ENCODE measurements at places on chromosomes 11 and 22.

GRCh38 chr22:37951305-37951704 is 2.1 kb downstream of the C22orf23 start:
- DNase-seq = no peak

GRCh38 chr22:48653929-48654328 is 1173.7 kb downstream of the BRD1 start:
- no peak for DNase-seq

DNA sequence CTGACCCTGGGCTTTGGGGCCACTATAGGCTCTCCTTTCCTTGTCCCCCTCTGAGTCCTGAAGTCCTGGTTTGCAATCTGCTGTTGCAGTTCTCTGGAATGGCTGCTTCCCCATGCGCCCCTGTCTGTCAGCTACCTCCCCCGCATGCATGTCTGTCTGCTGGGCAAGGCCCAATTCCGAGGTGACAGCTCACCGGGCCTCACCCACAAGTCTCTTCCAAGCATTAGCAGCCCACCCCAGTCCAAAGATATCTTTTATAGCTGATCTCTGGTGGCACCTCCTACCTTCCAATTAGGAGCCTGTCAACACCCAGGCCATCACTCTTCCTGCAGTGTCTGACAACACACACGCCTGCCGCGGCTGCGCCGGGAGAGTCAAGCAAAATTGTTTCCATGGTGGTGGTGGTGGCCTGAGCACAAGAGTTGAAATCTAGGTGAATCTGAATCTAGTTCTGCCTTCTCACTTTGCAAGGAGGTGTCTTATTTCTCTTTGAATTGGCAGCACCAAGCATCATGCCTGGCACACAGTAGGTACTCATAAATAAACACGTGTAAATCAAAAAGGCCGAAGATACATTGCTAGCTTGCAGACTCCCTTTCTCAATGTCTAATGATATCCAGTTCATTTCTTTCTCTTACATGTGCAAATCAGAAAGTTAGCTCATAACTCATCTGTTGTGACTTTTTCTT is 1.2 kb upstream of the LMO2 start:
- no peak for DNase-seq

DNA sequence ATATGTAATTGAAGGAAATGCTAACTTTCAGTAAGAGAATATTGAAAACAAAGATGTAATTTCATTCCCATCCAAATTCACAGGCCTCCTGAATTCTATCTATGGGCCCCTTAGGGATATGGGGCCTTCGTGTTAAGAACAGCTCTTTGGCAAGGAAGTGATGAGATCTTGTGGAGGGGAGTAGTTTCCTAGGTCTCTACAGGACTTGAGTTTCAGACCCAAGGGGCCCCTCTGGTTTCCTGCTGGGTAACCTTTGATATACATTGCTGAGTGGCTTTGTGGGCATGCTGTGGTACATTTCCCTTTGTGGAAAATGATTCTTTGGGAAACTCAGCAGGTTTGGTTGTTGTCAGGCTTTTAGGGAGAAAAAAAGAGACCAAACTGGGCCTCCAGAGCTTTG is 6.2 kb downstream of the STIM1 start:
- DNase-seq = no peak

DNA sequence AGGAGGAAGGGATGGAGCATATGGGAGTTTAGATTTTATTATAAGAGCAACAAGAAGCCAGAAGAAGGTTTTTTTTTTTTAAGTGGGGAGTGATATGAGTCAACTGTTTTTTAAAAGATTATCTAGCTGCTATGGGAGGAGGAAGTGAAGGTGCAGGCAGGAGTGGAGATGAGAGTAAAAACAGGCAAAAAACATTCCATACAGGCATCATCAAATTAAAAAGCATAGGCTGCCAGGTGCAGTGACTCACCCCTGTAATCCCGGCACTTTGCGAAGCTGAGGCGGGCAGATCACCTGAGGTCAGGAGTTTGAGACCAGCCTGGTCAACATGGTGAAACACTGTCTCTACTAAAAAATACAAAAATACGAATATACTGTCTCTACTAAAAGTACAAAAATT is 368.4 kb upstream of the MTNR1B start:
- DNase-seq = no peak

GRCh38 chr22:36244522-36245391 is 5.4 kb upstream of the APOL2 start:
- no peak for DNase-seq

GRCh38 chr11:92627615-92628256 is 341.7 kb upstream of the MTNR1B start:
- peak; percentile 9 for DNase-seq

DNA sequence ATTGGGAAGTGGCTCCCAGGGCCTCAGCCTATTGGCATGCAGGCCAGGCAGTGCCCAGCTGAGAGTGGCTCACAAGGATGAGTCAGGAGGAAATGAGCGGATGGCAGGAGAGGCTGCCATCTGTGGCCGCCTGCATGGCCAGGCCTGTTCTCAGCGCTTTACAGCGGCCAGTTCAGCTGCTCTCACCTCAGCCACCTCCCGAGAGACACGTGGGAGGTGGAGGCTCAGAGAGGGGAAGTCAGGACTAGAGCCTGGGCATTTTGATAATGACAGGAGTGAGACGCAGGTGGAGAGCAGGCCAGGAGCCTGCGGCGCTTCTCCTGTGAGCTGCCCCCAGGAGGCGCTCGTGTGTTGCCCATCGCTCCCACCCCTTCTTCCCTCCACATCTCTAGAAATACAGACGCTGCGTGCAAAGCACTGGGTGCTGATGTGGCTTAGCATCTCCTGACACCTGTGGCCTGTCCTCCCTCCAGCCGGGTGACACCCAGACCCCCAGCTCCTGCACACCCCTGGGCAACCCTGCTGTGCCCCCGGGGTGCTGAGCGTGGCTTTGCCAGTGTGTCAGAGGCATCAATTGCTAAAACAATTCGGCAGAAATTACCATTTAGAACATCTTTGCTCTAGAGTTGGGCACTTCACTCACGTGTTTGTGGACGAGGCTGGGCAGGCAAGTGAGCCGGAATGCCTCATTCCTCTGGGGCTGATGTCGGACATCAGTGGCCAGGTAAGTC is 21.4 kb upstream of the PANX2 start:
- DNase-seq = peak; percentile 61

DNA sequence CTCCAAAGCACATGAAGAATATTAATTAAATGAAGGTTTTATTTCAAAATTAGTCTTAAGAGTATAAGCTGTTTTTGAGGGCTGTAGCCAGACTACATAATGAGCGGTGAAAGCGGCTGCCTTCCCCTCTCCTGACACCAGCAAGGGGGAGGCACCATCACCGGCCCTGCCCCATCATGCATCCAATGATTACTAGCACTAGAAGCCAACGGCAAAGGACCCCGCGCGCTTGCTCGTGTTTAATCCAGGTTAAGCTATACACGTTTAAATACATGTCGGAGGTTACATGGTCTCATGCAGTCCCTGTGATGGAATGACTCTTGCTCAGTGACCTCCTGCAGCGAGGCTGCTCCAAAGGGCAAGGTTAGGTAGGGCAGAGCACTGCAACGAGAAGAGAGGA is 50.3 kb downstream of the FEZ1 start:
- no peak for DNase-seq

DNA sequence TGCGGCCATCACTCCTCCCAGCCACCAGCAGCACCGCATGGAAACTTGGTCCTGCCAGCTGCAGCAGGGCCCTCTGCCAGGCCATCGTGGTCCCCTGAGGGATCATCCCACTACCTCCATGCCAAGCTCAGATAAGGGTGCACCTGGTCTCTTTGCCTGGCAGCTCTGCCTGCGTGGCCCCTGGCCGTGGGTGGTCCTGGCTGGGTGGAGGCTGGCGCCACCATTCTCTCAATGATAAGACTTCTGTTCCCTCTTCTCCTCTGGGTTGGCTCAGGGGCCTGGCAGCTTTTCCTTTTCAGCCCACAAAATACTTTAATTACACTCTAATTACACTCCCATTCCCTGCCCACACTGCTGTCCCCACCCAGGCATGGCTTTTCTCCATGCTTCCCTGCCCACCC is 26.8 kb upstream of the TSKU start:
- DNase-seq = no peak

DNA sequence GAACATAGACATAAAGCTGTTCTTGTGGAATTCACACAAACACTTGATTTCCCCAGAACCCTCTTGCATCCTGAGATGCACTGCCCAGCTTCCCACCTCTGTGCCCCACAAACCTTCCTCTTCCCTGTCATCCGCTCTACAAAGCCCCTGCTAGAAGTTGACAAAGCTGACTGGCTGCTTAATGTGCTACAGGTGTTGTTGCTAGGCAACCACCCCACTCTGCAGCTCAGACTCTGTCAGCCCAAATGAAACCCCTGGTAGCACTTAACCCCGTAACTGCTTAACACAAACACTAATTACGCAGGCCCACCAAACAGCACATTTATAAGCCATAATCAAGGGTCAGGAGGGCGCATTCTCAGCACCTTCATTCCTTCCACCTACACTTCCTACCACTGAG is 172.0 kb upstream of the CADM1 start:
- no peak for DNase-seq

DNA sequence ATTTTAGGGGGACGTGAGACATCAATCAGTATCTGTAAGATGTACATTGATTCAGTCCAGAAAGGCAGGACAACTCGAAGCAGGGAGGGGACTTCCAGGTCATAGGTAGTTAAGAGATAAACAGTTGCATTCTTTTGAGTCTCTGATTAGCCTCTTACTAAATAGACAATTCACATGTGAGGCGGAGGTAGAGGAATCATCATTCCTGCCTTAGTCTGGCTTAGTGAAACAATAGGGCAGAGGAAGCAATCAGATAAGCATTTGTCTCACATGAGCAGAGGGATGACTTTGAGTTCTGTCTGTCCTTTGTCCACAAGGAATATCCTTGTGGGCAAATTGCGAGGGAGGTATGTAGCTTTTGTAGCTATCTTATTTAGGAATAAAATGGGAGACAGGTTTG is 248.3 kb downstream of the DDX10 start:
- DNase-seq = no peak

- DNase-seq = peak; percentile 54
Measured at GRCh38 chr11:11028017-11028692, 170.3 kb upstream of the ZBED5 start.

DNA sequence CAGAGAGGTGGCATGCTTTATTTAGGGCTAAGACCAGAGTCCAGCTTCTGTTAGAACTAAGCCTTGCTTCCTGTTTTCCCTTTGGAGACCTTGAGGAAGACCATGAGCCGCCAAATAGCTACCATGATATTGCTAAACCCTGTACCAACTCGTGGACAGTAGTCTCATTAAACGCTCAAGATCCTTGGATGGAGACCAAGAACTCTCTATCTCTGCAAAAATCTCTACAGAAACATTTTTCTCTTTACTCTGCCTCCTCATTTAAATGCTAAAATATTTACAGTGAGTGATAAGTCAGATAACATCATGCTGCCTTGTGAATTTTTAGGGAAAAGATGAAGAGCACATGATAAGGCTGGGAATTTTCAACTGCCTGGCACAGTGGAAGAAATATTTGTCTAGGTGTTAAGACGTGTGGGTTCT is 197.8 kb downstream of the MAML2 start:
- no peak for DNase-seq

- peak; percentile 27 for DNase-seq
Measured at GRCh38 chr11:128694618-128695481, 978 bp downstream of the FLI1 start.

DNA sequence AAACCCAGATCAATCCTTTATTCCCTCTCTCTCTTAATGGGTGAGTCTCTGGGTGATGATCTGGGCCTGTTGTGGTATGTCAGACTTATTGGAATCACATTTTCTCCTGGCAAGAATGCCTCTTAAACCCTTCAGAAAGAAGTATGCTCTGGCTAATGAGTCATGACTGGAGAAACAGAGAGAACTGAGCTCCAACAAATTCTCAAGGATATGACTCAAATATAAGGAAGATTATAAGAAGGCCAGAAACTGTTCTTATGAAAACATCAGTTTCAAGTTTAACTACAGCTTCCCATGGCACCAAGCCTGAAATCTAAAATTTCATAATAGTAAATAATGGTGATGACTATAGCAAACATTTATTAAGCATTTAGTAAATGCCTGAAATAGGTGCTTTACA is 83.9 kb downstream of the OR5AK2 start:
- DNase-seq = peak; percentile 80

- no peak for DNase-seq
Measured at GRCh38 chr22:27668828-27669797, 132.4 kb downstream of the MN1 start.

- no peak for DNase-seq
Measured at GRCh38 chr11:9601037-9601875, 27.8 kb downstream of the WEE1 start.

- no peak for DNase-seq
Measured at GRCh38 chr22:21741790-21742189, 6.2 kb upstream of the YPEL1 start.

DNA sequence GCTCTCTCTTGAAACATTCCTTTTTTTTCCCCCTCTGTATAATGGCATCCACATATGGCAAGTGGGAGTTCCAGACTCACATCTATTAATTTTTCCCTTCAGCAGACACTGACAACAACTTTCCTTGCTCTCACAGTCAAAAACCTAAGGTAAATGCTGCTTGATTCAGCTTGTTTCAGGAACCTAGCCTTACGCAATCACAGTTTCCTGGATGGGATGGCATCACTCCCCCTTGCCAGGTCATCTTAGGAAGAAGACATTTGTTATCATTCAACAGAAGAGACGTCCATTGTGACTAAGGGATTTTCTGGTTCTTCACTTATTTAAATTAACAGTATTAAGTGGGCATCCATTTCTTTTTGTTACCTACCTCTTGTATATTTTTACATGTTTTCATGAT is 112.0 kb upstream of the PDGFD start:
- DNase-seq = no peak

DNA sequence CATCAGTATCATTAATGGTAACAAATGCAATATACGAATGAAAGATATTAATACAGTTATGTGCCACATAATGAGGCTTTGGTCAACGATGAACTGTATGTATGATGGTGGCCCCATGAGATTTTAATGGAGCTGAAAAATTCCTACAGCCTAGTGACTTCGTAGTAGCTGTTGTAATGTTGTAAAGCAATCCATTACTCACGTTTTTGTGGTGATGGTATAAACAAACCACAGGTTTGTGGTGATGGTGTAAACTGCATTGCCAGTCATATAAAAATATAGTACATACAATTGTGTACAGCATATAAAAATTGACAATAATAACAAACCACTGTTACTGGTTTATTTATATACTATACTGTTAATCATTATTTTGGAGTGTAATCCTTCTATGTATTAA is 27.4 kb upstream of the GRIA4 start:
- DNase-seq = no peak
